ENCODE measurements at places on chromosomes 5 and 9.

DNA sequence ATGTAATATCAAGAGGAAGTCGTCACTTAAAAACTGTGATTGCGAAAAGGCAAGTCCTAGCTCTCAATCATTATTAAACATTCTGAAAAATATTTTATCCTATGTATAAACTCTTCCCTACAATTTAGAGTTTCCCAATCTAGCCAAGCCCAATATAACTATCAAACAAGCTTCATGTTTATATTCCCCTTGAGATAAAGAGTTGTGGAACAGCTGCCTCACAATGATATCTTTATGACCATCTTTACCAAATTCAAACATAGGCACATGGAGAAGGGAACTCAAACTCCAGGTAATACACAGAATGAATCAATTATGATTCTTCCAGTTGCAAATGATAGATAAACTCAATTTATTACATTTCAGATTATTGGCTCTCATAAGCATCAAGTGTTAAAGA, 1468.7 kb downstream of the EFNA5 start:
- no peak for DNase-seq

GRCh38 chr9:14768405-14769229, 46.1 kb upstream of the CER1 start:
- DNase-seq, result peak; percentile 42

GRCh38 chr9:124197177-124198095, 60.3 kb upstream of the NEK6 start:
- no peak for DNase-seq

- no peak for DNase-seq
Observed at GRCh38 chr9:88087906-88088305, 50.4 kb downstream of the SPATA31C2 start.

- no peak for DNase-seq
Observed at GRCh38 chr5:1551426-1552301, 27.9 kb upstream of the LPCAT1 start.

GRCh38 chr5:82858151-82859025, 218.8 kb downstream of the TMEM167A start:
- no peak for DNase-seq

DNA sequence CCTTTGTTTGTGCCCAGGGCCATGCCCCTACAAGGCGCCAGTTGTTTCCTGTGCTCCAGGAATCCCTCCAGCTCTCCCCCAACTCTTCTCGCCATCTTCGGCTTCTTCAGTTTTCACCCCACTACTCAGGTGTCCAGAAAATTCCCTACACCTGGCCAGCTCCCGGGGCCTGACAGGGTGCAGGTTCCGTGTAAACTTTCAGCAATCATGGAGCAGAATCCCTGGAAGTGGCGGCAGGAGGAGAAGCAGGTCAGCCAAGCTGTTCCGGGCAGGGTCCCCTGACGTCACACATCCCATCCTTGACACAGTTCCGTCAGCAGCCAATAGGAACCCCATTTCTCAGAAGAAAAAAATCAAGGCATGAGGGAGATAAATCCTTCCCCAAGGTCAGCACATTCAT, 12.2 kb upstream of the ADGRD2 start:
- DNase-seq, result no peak

GRCh38 chr5:157913575-157913974, 54.6 kb upstream of the CLINT1 start:
- peak; percentile 6 for DNase-seq

DNA sequence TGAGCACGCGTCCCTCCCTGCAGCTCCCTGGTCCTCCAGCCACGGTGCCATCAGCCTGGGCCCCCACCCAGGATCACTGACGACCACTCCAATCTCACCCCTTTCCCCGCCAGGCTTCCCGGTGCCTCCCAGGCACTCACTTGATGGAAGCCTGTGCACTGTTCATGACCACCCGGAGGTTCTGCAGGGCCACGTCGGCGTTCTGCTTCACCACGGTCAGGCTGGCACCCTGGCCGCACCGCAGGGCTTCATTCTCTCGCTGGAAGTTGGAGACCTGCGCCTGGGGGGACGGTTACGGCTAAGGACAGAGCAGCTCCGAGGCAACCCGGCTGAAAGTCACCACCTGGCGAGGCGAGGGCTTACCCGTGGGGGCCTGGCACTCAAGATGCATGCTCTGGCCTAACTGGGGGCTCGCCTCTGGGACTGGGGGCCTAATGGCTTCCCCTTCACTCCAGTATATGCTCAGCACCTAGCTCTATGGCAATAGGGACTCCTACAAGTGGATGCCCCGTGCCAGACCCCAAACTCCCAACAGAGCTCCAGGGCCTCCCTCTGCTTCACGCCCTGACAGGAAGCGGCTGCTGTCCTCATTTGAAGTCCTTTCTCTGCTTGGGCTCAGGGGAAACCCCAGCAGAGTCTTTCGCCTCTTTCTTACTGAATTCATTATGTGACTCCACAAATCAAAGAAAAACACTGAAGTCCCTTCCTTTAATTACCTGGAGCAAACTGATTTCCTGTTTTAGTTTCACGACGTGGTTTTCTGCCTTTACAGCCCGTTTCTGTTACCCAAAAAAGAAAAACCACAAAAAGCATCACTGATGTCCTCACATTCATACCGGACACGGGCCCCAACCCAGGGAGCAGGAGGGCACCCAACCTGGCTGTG, 4.2 kb upstream of the SNAPC4 start:
- no peak for DNase-seq
